SJCRH30 (cell line): ENCODE measurements at places on chromosomes 4 and X. TPM values are rescaled to one million over a fixed set of nuclear protein-coding genes. Genes with fewer than 3 reads are reported as not detected.

P2RY10 gene
- 0.12 and 0.18 TPM in 2 replicates for total RNA-seq

CTPS2 gene
- 39.1 and 41.3 TPM in 2 replicates for total RNA-seq

IL1RAPL1 gene
- total RNA-seq = not detected in 2 replicates

PIM2 gene
- total RNA-seq = 6.8 and 8.0 TPM in 2 replicates

EIF4E gene
- 191 and 202 TPM in 2 replicates for total RNA-seq

GRCh38 chrX:154135458-154136229 lies 8.4 kb upstream of the OPN1LW start:
- H3K27me3 ChIP-seq = no peaks in the 10 kb centered on the region
- no peaks in the 10 kb centered on the region for H3K36me3 ChIP-seq
- no peak overlapping the region for H3K4me3 ChIP-seq
- no peak for DNase-seq
- H3K27ac ChIP-seq = no peak overlapping the region

DNA sequence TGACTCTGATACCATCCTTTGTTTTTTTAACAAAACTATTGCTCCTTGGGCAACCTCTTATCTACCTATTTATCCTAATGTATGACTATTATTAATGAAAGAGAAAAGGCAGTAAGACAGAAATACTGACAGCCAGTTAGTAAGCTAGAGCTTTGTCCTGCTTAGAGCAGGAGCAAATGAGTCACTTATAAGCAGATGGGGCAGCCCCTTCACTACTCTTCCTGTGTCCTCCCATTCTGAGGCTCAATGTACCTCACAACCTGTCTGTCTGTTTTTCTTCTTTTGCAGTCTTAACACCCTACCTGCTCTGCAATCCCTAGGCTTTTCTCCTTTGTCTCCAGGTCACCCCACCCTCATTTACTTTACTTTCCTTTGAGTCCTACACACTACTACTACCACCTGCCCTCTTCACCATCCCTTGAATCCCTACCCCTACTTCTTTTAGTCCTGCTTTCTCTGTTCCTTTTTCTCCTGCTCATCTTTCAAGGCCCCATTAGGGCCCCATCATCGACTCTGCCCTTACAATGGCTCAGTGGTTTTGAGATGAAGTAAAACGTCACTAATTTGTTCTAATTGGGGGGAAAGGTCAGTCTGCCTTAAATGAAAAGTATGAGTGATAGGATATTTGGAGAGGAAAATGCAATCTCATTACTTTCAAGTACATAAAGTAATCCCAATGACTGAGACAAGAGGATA lies 294.3 kb downstream of the GUCY2F start:
- no peaks in the 10 kb centered on the region for H3K36me3 ChIP-seq
- H3K4me3 ChIP-seq = no peak overlapping the region
- H3K27ac ChIP-seq = no peak overlapping the region
- no peak for DNase-seq

DNA sequence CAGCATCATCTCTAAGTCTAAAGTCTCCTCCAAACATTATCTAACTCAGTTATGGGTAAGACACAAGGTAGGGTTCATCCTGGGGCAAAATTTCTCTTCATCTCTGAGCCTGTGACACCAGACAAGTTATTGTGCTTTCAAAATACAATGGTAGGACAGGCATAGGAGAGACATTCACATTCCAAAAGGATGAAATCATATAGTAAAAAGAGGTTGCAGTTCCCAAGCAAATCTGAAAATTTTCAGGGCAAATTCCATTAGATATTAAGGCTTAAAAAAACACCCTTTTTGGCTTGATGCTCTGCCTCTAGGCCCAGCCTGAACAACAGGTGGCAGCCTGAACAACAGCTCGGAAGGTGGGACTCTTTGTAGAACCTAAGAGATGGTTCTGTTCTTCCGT lies 448.3 kb upstream of the SLIT2 start:
- H3K4me3 ChIP-seq = no peak overlapping the region
- no peaks in the 10 kb centered on the region for H3K27me3 ChIP-seq
- peaks cover 21% of the 10 kb centered on the region for H3K4me1 ChIP-seq
- peak overlapping the region; percentile 60 for H3K27ac ChIP-seq
- H3K36me3 ChIP-seq = no peaks in the 10 kb centered on the region

DNA sequence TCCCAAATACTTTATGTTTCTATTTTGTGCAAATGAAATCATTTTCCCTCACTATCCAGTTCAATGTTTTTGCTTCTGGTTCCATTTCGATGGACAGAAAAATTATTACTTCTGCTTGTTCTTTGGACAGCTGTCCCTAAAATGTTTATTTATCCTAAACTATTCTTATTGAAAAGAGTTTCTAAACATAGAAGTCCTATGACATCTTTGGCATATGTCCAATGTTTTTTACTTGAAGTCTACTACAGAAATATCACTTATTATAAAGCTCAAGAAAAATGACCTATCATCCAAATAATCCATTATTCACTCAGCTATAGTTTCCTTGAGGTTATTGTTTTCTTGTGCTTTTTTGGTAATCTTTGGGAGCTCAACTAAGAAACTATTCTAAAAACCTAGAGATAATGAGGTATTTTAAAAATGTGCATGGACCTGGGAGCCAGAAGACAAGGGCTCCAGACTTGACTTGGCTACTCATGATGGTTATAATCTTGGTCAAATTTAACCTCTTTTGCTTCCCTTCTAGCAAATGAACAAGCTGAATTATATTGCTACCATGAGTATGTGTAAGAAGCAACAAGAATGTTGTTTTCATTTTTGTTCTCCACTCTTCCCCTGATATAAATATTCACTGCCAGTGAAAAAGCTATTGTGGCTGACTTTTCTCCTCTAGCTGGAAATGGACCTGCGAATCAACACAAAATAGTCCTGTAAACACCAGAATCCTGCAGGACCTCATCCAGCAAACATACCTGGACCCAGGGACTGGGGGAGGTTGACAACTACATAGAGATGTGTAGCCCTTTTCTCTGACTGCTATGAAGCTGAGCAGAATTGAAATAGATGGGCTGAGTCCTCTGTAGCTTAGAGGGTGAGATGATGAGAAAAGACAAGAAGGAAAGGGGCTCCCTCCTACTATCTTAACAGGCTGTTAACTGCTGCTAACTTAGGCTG lies 137.4 kb downstream of the FRYL start:
- H3K36me3 ChIP-seq = peaks cover 2% of the 10 kb centered on the region; the same call in 1 of the 2 replicates
- no peak overlapping the region for H3K4me3 ChIP-seq
- H3K4me1 ChIP-seq = peaks cover 11% of the 10 kb centered on the region; the same call in 1 of the 2 replicates
- DNase-seq = peak; percentile 19
- no peaks in the 10 kb centered on the region for H3K27me3 ChIP-seq
- no peak overlapping the region for H3K27ac ChIP-seq

DNA sequence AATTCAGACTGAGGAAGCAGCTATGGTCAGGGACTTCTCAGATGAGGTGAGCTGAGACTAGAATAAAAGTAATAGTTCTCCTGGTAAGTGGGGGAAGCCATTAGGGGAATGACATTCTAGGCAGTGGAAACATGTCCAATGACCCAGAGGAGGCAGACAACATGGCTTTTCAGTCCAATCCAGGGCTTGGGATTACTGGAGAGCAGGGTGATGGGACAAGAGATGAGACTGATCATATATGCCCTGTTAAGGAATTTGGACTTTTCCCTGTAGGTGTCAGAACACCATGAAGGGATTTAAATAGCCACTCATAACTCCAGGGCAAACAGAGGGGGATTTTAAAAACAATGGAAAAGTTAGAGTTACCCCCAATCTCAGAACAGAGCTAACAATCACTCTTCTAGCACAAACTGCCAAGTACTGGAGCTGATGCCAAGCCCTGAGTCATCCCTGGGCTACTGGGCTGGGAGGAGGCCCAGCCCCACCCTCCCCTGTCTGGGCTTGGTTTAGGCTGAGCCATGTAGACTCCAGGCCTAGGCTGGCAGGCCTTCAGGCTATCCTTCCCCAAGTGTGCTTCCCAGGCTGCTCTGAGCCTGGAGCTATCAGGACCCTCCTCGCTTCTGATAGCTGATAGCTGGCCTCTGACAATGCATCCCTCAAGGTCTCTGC lies 22.7 kb upstream of the MSN start:
- H3K27ac ChIP-seq = no peak overlapping the region
- peak; percentile 13 for DNase-seq
- H3K36me3 ChIP-seq = no peaks in the 10 kb centered on the region
- H3K4me1 ChIP-seq = no peaks in the 10 kb centered on the region
- H3K27me3 ChIP-seq = no peaks in the 10 kb centered on the region

DNA sequence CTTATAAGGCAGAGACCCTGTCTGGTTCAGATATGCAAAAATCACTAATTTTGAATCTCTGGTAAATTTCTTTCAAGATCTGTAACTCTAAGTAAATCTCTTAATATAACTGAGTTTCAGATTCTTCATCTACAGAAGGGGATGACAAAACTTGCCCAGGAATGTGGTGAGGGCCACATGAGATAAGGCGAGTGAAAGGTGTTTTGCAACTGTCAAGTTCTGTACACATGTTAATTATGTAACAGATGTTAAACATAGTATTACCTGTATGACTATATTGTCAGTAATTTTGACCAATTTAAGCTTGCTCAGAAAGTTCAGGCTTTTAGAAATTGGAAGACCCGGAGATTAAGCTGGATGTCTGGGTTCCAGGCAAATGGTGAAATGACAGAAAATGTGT lies 549 bp upstream of the GLRB start:
- H3K27ac ChIP-seq = no peak overlapping the region
- H3K27me3 ChIP-seq = no peaks in the 10 kb centered on the region
- no peaks in the 10 kb centered on the region for H3K4me1 ChIP-seq

- H3K4me1 ChIP-seq = no peaks in the 10 kb centered on the region
- no peak overlapping the region for H3K27ac ChIP-seq
- no peaks in the 10 kb centered on the region for H3K36me3 ChIP-seq
- no peaks in the 10 kb centered on the region; the same call in 1 of the 2 replicates for H3K27me3 ChIP-seq
Observed at GRCh38 chrX:18681996-18682395, 10.1 kb upstream of the RS1 start.

GRCh38 chr4:24975510-24975909 lies 55.2 kb downstream of the LGI2 start:
- H3K4me3 ChIP-seq = no peak overlapping the region
- H3K27me3 ChIP-seq = peaks cover 6% of the 10 kb centered on the region; the same call in 1 of the 2 replicates
- no peak for DNase-seq

DNA sequence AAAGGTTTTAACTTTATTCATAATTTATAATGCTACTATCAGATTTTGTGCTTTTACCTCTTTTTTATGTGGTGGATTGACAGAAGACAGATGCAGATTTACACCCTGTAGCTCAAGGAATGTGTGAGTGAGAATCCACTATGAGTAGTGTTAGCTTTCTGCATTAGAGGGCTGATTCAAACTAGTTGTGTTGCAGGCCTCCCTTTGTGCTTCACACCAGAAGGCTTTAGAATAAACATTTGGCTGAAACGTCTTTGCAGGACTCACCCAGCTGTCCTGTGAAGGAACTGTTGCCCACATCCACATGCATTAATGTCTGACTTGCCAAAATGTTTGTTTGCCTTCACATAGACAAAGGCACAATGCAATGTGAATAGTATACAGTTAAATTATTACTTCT lies 127.0 kb downstream of the PCDH7 start:
- H3K4me3 ChIP-seq = no peak overlapping the region
- peaks cover 38% of the 10 kb centered on the region for H3K4me1 ChIP-seq
- H3K36me3 ChIP-seq = peaks cover 17% of the 10 kb centered on the region
- no peaks in the 10 kb centered on the region for H3K27me3 ChIP-seq

GRCh38 chr4:69093681-69094080 lies 2.6 kb upstream of the UGT2B7 start:
- no peaks in the 10 kb centered on the region for H3K27me3 ChIP-seq
- peaks cover 11% of the 10 kb centered on the region; the same call in 1 of the 2 replicates for H3K4me1 ChIP-seq
- no peak for DNase-seq
- no peak overlapping the region for H3K4me3 ChIP-seq
- no peaks in the 10 kb centered on the region for H3K36me3 ChIP-seq
- no peak overlapping the region for H3K27ac ChIP-seq

DNA sequence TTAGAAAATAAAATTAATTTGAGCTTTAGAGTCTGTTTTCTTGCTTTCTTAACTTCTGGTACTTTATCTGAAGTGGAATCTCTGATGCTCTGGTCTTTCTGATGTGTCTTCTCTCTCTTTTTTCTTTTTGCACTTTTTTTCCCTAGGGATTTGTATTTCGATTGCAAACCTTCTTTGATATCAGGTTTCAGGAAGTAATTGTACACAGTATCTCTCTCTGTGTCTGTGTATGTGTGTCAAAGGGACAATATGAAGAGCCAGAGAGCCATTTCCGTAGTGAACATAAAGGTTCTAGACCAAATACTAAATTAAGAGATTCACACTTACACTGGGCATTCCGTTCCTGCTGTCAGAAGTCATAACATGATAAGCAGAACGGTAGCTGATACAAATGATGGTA lies 325.0 kb downstream of the PCDH7 start:
- no peak for DNase-seq
- H3K4me1 ChIP-seq = peaks cover 14% of the 10 kb centered on the region; the same call in 1 of the 2 replicates
- no peak overlapping the region for H3K4me3 ChIP-seq
- H3K27ac ChIP-seq = no peak overlapping the region
- no peaks in the 10 kb centered on the region for H3K27me3 ChIP-seq

DNA sequence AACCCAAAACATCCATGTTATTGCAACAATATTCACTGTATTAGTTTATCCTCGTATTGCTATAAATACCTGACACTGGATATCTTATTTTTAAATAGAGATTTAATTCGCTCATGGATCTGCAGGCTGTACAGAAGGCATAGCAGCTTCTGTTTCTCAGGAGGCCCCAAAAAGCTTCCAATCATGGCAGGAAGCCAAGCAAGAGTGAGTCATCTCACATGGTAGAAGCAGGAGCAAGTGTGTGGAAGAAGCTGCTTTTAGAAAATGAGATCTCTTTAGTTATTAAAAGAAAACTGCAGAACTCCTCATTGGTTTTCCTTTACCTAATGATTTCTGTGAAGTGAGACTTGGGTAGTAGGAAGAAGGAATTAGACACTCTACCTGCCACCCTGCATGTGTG lies 16.4 kb downstream of the ZNF732 start:
- H3K4me1 ChIP-seq = no peaks in the 10 kb centered on the region
- no peak overlapping the region for H3K4me3 ChIP-seq
- H3K27me3 ChIP-seq = no peaks in the 10 kb centered on the region
- peak; percentile 38 for DNase-seq
- no peaks in the 10 kb centered on the region for H3K36me3 ChIP-seq

GRCh38 chrX:43968359-43968781 lies 4.8 kb downstream of the NDP start:
- DNase-seq = no peak
- no peaks in the 10 kb centered on the region for H3K4me1 ChIP-seq
- H3K4me3 ChIP-seq = no peak overlapping the region
- no peak overlapping the region for H3K27ac ChIP-seq
- H3K27me3 ChIP-seq = no peaks in the 10 kb centered on the region

GRCh38 chrX:154481911-154482601 lies 3.0 kb upstream of the LAGE3 start:
- no peaks in the 10 kb centered on the region for H3K27me3 ChIP-seq
- no peak for DNase-seq
- no peaks in the 10 kb centered on the region for H3K4me1 ChIP-seq

DNA sequence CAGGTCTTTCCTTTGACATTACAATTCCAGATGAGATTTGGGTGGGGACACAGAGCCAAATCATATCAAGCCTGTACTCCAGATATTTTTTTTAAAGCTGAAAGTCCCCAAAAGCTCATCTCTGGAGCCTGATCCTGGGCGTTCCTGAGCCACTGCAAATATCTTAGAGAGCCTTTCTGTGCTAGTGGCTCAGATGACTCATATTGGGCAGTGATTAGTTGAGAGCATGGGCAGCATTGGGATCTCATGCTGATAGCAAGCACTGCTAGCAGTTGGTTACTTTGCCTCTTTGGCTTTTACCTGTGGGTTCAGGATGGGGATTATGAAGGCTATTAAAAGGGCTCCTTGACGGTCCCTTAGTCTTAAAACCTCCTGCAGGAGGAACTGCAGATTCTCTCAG lies 51.4 kb upstream of the SCRG1 start:
- no peaks in the 10 kb centered on the region for H3K27me3 ChIP-seq
- H3K4me1 ChIP-seq = peaks cover 12% of the 10 kb centered on the region
- no peak overlapping the region for H3K4me3 ChIP-seq
- no peak for DNase-seq
- H3K36me3 ChIP-seq = no peaks in the 10 kb centered on the region
- H3K27ac ChIP-seq = no peak overlapping the region
